ENCODE measurements at places on chromosomes 2 and 18.
A peak's percentile ranks its signal among the peaks of the same experiment; 100 is the strongest.

DNA sequence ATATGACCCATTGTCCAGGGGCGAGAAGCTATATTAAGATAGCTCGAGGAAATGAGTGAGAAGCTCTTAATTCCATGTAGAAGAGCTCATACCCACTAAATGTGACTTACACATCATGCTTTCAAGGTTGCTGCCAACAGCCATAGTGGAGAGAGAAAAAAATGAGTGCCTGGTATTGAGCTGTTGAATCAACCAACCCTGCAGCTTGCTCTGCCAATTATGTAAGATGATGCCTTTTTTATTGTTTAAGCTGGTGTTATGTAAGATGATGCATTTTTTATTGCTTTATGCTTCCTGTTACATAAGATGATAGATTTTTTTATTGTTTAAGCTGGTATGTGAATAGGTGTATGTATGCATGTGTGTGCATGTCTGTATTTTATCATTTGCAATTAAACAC is 228.2 kb downstream of the CCDC178 start:
- DNase-seq = no peak

DNA sequence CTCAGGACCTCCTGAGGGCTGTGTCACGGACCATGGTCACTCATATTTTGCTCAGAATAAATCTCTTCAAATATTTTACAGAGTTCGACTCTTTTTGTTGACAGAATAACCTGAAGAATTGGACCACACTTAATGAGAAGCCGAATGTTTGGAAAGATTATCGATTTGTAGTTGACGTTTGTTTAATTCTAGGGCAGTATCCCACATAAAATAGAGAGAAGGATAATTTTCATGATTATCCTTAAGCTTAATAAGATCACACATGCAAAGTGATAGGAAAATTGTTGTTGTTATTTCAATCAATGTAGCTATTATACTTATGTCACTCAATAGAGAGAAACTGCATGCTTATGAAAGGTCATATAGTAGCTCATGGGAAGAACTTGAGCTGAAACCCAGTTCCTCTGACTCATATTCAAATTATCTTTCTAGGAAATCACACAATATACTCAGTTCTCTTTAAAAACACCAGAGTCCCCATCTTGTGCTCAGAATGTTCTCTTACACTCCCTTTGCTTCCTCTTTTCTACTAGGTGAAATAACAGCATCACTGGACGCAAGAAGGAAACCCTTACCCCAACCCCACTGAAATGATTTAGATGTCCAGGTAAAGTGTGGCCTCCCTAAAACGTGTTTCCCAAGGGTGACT is 982.1 kb downstream of the TSN start:
- no peak for DNase-seq

DNA sequence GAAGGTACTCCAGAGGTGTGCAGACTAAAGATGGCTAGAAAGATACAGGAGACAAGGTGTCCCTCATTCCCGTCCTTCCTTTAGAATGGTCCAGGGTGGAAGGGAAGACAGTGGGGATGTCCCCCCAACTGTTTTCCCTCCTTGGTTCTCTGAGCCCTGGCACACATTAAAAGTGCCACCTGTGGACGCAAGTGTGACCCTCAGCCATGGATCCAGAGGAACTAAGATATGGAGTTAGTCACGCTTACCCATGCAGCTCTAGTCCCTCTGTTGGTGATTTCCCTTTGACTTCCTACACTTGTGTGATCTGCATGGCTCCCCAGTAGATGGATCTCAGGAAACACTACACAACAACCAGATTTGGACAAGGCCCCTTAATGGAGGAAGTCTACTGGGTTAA is 113.1 kb upstream of the SRD5A2 start:
- no peak for DNase-seq

- peak; percentile 29 for DNase-seq
Observed at GRCh38 chr2:98507891-98508708, 63.4 kb downstream of the INPP4A start.

GRCh38 chr18:63005306-63005705 is 290.0 kb downstream of the PHLPP1 start:
- no peak for DNase-seq

GRCh38 chr2:158312981-158313380 is 143.6 kb downstream of the CCDC148 start:
- DNase-seq = no peak

DNA sequence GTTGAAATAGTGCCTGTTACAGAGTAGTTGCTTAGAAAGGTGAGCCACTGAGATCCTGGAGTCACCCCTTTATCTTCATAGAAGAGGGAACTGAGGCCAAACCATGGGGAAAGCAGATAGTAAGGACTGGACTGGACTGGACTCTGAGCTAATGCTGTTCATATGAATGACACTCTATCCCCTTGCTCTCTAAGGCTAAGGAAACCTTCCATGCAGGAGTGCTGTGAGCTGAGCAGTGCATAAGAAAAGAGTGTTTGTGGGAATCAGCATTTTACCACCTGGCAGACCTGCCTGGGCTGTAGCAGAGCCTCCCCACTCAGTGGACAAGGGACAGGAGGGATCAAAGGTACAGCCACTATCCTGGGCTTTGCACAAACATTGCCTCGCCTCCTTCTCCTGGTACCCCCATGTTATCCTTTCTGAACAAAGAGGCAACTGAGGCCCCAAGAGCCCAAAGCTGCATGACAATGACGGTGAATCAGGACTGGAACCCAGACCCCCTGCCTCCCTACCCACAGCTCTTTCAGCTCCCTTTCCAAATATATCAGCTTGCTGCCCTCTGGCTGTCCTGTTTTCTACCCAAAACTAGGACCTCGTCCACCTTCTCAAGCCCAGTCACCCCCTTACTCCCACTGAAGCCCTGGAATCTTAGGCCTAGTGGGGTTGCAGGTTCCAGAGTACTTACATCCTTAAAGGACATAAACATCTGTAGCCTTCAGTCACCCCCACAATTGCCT is 227.9 kb downstream of the ZBTB7C start:
- no peak for DNase-seq

GRCh38 chr2:71547616-71548285 is 94.4 kb downstream of the DYSF start:
- no peak for DNase-seq

DNA sequence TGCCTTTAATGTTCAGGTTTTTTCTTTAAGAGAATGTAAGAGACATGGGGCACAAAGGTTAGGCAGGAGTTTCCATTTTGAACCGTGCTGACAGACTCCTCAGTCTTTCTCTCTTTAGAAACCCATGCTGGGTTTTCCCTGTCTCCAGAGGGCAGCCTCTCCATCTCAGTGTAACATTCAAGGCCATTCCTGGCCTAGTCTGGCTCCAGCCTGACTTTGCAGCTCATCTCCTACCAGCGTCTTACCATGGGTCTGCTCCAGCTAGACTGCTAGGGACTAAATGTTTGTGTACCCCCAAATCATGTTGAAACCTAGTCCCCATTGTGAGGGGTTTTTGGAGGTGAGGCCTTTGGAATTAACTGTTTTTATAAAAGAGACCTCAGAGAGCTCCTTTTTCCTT is 9.8 kb upstream of the CLIP4 start:
- no peak for DNase-seq

GRCh38 chr2:224764565-224765236 is 48.5 kb upstream of the CCDC195 start:
- no peak for DNase-seq

DNA sequence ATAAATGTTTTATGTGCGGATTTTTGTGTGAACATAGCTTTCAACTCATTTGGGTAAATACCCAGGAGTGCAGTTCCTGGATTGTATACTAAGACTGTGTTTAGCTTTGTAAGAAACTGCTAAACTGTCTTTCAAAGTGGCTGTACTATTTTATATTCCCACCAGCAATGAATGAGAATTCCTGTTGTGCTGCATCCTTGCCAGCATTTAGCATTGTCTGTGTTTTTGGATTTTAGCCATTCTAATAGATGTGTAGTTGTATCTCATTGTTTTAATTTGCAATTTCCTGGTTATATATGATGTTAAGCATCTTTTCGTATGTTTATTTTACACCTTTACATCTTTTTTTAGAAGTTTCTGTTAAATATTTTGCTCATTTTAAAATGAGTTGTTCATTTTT is 24.2 kb downstream of the VRK2 start:
- no peak for DNase-seq

DNA sequence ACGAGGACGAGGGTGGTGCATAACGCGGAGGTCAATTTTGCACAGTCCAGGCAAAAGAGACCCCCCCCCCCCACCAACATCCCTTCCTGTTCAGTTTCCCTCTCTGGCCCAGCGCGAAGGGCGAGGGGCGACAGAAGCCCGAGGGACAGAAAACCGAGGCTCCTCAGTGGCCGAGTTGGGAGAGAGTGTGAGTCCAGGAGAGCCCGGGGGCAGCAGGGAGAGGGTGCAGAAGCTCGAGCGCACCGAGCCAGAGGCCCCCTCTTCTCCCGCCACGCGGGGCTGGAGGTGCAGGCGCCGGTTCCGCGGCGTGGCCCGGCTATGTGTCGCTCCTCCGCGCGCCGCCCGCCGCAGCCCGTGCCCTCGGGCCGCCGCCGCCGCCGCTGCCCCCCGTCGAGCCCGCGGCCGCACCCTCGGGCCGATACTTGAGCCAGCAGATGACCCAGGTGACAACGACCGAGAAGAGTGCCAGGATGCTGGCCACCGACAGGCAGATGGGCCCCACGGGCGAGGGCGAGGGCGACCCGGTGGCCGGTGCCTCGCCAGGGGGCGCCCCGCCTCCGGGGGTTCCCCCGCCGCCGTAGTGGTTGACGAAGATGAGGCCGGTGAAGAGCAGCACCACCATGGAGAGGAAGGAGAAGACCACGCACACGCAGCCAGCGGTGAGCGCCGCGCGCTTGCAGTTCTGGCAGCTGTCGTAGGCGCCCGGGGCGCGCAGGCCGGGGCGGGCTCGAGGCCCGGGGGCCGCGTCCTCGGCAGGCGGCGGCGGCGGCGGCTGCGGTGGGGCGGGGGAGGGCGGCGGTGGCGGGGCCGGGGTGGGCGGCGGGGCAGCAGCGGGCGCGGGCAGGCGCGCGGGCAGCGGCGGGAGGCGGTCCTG is 20.2 kb upstream of the PAX3 start:
- no peak for DNase-seq

DNA sequence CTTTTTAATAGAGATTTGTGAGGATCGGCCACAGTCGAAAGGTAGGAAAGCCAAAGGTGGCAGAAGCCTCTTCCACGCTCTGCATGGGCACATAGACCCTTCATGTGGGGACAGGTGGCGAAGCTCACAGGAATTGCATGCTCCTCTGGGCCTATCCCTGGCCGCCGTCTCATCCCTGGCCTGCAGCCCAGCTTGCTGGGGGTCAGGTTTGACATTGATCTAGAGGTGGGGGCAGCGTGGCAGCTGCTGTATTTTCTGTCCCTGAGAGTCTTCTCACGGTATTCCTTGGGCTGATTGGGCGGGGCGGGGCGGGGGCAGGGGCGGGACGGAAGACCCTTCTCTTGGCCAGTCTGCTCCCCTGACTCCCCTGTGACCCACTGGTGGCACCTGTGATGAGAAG is 48.9 kb downstream of the STK25 start:
- DNase-seq = no peak

DNA sequence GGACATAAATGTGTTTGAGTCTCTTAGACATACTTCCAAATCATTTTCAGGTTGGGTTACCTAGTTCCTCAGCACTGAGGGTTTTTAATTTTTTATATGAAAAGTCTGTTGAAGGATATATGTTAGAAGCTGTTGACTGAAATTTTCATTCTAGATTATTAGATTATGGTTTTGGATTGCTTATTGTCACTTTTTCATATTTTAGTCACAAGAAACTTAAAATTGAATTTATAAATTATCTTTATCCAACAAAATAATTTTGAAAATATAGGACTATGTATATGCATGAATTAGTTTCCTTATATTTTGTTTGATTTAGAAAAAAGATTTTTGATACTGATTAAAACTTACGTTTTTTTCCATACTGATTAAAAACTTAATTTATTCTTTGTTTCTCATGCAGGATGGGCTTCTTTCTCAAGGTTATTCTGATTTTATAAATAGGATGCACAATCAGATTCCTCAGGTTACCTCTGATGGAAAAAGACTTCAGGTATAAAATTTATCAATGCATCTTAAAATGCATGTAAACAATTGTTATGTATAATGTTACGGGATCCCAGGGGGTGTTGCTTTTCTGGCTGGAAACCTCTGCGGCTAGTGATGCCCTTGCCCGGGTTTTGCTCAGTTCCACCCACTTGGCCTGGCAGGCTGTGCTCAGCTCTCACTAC is 26.2 kb downstream of the DDX1 start:
- no peak for DNase-seq

DNA sequence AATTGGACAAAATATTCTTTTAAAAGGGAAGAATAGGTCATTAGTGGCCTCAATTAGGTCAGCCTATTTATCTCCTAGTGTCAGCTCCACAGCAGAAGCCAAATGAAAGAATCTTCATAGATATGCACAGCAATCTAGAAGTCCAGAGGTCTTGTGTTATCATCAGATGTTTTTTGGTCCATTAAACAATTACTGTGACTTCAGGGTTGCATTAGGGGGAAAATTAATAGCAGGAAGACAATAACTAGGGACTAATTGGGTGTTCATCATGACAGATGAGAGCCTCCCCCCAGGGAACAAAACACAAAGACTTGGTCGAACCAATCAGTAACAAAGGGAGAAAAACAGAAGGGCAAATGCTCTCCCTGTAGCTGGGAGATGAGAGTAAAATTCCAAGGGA is 264.7 kb downstream of the PTH2R start:
- DNase-seq = no peak

DNA sequence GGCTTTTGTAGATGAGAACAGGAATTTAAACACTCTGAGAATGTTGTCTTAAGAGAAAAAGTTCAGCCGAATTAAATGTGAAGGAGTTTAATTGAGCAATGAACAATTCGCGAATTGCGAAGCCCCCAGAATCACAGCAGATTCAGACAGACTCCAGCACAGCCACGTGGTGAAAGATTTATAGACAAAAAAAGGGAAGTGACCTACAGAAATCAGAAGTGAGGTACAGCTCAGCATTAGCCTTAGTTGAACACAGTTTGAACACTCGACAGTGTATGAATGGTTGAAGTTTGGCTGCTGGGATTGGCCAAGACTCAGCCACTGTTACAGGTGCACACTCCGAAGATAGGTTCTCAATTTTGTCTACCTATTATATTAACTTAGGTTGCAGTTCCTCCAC is 264.0 kb upstream of the CHST9 start:
- no peak for DNase-seq
